AG04449 (cell line): ENCODE measurements at places on chromosomes 7 and 10.

- DNase-seq = no peak
Observed at GRCh38 chr10:19412531-19412930, 363.9 kb downstream of the MALRD1 start.

DNA sequence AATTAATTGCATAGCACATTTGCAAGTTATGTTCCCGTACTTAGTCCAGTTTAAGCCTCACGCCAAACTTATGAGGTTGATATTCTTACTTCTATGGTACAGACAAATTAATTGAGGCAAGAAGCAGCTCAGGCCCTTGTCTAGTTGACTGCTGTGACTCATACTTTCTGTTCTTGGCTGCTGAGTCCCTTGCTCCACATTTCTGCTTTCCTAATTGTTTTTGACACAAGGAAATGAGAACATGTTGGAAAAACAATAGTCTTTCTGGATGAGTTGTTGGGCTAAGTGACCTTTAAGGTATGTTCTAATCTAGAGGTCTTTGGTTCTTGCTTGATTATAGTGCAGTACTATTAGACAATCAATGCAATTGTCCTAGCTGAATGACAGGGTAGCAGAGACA, 331.8 kb downstream of the NRG3 start:
- no peak for DNase-seq

DNA sequence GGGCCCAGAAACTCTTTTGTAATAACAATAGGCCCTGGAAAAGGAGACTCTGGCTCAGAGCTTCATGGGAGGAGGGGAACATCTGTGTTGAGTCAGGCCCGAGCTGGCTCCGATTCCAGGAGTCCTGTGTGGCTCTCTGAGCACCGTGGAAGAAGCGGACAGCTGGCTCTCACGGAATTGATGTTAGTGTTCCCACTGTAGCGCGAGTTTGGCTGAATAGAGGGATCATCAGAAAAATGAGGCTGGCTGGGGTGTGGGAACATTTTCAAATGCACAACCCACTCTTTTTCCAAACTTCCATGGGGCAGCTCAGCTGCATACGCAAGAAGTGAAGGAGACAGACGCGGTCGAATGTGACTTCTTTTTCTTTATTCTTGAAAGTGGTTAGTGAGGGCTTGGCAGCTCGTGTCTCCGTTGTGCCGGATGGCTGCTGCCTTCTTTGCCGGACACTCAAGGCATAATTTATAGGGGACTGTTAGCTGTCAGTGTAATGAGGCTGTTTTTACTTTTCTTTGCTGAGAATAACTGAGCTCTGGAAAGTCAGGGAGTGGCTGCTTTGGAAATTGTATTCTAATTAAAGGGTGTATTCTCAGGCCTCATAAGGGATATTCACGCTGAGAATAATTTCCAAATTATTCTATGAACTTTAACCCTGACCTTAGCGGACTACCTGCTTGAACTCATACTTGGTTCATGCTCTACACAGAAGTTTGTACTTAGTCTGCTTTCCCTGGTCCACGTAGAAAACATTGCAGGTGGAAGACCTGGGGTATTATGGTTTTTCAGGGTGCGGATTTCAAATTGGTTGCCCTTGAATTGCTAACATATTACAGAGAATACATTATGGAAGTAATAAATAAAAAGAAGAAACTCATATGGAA, 23.1 kb downstream of the MDFIC start:
- DNase-seq = peak; percentile 57

GRCh38 chr10:92789067-92789466, 59.3 kb upstream of the EXOC6 start:
- no peak for DNase-seq
